ENCODE measurements at places on chromosomes 3 and 15. TPM values are rescaled to one million over a fixed set of nuclear protein-coding genes. Genes with fewer than 3 reads are reported as not detected.

DNA sequence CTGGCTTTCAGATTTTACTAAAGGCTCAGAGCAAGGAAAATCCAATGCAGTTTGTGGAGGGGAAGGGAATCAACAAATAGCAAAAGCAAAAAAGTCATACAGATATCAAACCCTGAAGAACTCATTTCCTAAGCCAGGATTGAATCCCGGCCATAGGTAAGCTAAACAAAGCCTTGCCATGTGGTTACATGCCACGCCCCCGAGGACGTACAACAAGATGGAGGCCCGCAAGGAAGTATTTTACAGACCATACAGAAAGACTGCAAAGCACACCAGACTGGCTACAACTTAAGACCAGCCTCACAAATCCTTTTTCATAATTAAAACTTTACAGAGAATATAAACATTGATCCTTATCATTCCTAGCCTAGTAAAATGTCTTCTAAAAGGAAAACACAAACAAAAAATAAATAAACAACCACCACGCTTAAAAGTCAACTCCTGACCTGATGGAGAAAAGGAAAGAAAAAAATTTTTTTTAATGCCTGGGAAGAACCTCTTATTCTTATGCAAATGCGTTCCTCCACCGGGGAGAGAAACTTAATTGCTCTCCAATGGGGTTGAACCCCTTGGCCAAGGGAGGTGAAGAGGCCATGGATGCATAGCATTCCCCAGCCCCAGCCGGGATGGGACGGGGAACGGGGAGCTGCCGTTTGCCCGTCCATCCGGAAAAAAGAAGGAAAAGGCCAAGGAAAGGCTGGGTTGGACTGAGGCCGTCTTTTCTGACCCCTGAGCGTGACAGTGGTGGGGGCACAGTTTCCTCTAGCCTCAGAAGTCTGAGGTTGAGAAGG, 39.3 kb downstream of the IL1RAP start:
- peaks cover 5% of the 10 kb centered on the region for H3K4me1 ChIP-seq
- no peak overlapping the region for H3K4me3 ChIP-seq
- H3K36me3 ChIP-seq: peaks cover 17% of the 10 kb centered on the region
- DNase-seq: no peak
- H3K27ac ChIP-seq: no peak overlapping the region

GRCh38 chr3:107644631-107645030, 121.9 kb downstream of the BBX start:
- H3K27ac ChIP-seq: no peak overlapping the region
- H3K4me1 ChIP-seq: peaks cover 23% of the 10 kb centered on the region
- no peak for DNase-seq
- H3K36me3 ChIP-seq: peaks cover 9% of the 10 kb centered on the region

DNA sequence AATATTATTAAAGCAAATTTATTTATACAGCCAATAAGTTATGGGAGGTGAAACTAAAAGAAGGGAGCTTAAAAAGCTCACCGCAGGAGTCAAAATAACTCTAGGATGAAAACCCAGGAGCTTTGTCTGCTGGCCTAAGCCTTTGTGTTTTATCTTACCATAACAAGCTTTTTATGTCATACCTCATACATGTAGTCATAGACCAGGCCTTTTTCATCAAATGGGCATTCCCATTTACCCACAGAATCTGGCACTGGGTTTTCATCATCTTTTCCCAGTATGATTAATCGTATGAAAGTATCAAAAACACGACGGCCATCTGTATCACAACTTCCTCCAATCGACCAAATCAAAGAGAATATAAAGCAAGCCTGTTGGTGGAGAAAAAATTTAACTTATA, 122.8 kb downstream of the DNAH12 start:
- H3K27ac ChIP-seq: no peak overlapping the region
- no peaks in the 10 kb centered on the region for H3K4me1 ChIP-seq
- H3K36me3 ChIP-seq: no peaks in the 10 kb centered on the region
- peaks cover 11% of the 10 kb centered on the region for H3K27me3 ChIP-seq
- no peak overlapping the region for H3K4me3 ChIP-seq

GRCh38 chr3:130975251-130975650, 51.4 kb downstream of the ASTE1 start:
- no peaks in the 10 kb centered on the region for H3K4me1 ChIP-seq
- peaks cover 17% of the 10 kb centered on the region for H3K36me3 ChIP-seq
- H3K27me3 ChIP-seq: no peaks in the 10 kb centered on the region
- DNase-seq: peak; percentile 37
- no peak overlapping the region for H3K4me3 ChIP-seq
- no peak overlapping the region for H3K27ac ChIP-seq

GRCh38 chr3:76942101-76942500, 97.8 kb upstream of the ROBO2 start:
- no peaks in the 10 kb centered on the region for H3K4me1 ChIP-seq
- H3K36me3 ChIP-seq: no peaks in the 10 kb centered on the region
- H3K27me3 ChIP-seq: peaks cover 21% of the 10 kb centered on the region
- no peak overlapping the region for H3K27ac ChIP-seq

DNA sequence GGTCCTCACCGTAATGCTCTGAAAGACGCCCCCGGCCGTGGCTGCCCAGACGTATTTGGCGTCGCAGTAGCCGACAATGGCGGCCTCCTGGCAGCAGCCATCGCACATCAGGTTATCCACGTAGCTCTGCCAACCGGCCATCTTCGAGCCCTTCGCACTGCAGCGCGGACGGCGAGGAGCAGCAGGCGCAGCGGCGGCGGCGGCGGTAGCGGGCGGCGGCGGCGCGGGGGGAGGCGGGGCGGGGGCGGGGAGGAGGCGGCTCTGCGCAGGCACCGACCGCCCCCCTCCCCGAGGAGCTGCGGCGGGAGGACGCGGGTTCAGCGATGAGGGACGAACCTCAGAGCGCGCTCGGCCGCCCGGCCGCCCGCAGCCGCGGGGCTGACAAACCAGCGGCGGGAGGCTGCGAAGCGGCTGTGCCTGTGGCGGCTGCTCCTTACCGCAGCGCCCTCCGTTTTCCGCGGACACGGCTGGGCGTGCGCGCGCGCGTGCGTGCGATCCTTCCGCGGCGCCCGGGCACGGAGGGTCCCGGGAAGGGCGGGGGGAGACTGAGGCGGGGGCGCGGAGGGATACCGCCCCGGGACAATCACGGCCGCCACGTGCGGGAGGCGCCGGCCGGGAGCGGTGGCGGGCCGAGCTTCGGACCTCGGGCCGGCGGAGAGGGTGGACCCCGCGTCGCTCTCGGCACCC, at the start of gene PFN2:
Gene PFN2 (minus strand): TSS at position 180 of the 687 bp plus-strand sequence. CDS start 39 bp downstream, at position 141.
- peak within 1 kb of the TSS; percentile 84 for H3K27ac ChIP-seq
- peak; percentile 67 for DNase-seq
- H3K4me3 ChIP-seq: peak within 1 kb of the TSS; percentile 80
- H3K4me1 ChIP-seq: peaks cover 23% of the 10 kb centered on the region

DNA sequence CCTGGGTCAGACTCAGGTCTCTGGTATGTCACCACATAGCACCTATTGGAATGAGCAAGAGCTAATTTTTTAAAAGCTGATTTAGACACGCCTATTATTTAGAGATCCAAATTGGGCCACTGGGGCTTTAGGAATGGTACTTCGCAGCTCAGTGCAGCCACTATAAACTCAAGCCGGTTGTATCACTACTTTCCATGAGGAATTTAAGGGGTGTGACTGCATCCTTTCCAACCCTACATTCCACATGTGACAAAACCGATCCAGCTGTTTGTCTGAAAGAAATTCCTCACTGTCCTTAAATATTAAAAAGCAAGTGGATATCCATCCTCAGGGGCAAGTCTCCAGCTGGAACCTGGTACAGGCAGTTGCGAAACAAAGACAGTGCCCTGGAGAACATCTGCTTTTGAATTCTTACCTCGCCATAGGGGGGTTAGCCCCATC, 12.8 kb downstream of the VGLL3 start:
- H3K36me3 ChIP-seq: peaks cover 48% of the 10 kb centered on the region
- H3K4me1 ChIP-seq: peaks cover 15% of the 10 kb centered on the region
- no peaks in the 10 kb centered on the region for H3K27me3 ChIP-seq

- no peaks in the 10 kb centered on the region for H3K36me3 ChIP-seq
- no peaks in the 10 kb centered on the region for H3K27me3 ChIP-seq
- no peak overlapping the region for H3K4me3 ChIP-seq
- H3K4me1 ChIP-seq: no peaks in the 10 kb centered on the region
- no peak overlapping the region for H3K27ac ChIP-seq
Measured at GRCh38 chr3:56422316-56422715, 46.0 kb downstream of the ERC2 start.

GRCh38 chr3:134468519-134468918, 17.3 kb downstream of the ANAPC13 start:
- H3K36me3 ChIP-seq: peaks cover 6% of the 10 kb centered on the region
- H3K4me1 ChIP-seq: peaks cover 7% of the 10 kb centered on the region
- H3K4me3 ChIP-seq: no peak overlapping the region
- no peak overlapping the region for H3K27ac ChIP-seq
- H3K27me3 ChIP-seq: no peaks in the 10 kb centered on the region

DNA sequence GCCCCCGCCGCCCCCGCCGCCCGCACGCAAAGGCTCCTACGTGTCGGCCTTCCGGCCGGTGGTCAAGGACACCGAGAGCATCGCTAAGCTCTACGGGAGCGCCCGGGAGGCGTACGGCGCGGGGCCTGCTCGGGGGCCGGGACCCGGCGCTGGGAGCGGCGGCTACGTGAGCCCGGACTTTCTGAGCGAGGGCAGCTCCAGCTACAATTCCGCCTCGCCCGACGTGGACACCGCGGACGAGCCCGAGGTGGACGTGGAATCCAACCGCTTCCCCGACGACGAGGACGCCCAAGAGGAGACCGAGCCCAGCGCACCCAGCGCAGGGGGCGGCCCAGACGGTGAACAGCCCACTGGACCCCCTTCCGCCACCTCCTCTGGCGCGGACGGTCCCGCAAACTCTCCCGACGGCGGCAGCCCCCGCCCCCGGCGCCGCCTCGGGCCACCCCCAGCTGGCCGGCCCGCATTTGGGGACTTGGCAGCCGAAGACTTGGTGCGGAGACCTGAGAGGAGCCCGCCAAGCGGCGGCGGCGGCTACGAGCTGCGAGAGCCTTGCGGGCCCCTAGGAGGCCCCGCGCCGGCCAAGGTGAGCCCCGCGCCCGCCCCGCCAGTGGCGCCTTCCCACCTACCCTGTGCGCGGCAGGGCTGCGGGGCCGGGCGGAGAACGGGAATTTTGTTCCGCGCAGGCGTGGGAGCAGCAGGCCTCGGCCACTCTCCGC, 2.4 kb downstream of the SKOR1 start:
- peaks cover 6% of the 10 kb centered on the region for H3K4me1 ChIP-seq
- H3K4me3 ChIP-seq: no peak overlapping the region
- no peak overlapping the region for H3K27ac ChIP-seq
- DNase-seq: no peak

DNA sequence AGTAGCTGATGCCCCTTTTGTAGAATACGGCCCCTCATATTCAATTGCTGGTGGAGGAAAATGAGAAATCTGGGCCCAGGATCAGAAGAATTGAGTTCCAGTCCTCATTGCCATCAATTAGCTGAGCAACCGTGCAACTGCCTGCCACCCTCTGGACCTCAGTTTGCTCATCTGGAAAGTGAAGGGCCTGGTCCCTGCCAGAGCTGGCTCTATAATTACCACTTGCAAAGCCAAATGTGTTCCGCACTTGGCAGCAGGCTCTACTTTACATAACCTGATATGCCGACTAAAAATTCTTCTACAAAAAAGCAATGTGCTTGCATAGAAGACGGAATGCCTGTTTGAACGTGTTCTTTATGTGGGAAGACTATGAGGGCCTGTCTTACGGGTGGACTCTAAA, 8.6 kb upstream of the ITGB5 start:
- no peaks in the 10 kb centered on the region for H3K4me1 ChIP-seq
- no peak overlapping the region for H3K27ac ChIP-seq
- H3K36me3 ChIP-seq: no peaks in the 10 kb centered on the region
- H3K4me3 ChIP-seq: no peak overlapping the region
- no peaks in the 10 kb centered on the region for H3K27me3 ChIP-seq
- DNase-seq: no peak

DNA sequence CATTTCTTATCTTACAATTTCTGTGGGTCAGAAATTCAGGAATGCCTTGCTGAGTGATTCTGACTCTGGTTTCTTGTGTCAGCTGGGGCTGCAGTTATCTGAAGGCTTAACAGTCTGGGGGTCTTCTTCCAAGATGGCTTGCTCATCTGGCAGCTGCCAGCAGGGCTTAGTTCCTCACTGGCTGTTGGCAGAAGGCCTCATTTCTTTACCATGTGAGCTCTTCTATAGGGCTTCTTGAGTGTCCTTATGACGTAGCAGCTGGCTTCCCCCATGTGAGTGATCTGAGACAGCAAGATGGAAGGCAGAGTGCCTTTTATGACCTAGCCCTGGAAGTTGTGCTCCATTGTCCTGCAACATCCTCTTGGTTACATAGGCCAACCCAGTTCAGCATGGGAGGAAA, 82.0 kb upstream of the PDZRN3 start:
- DNase-seq: no peak
- no peaks in the 10 kb centered on the region for H3K27me3 ChIP-seq
- no peaks in the 10 kb centered on the region for H3K36me3 ChIP-seq
- no peak overlapping the region for H3K27ac ChIP-seq

DNA sequence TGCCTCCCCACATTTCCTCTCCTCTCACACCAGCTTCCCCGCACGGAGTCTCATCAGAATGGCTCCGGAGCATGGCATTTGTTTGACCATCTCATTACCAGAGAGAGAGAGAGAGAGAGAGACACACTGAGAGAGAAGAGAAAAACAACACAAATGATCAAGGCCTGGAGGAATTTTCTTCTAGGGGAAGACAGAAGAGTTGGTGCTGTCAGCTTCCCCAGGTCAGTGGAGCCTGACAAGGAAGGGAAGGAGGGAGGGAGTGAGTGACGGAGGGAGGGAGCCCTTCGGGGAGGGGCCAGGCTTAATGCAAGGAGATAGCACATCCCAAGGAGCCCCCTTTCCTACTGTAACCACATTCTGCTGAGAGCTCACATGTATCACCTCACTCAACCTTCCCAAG, 9.1 kb downstream of the ST8SIA2 start:
- DNase-seq: no peak
- H3K27ac ChIP-seq: no peak overlapping the region
- H3K4me1 ChIP-seq: no peaks in the 10 kb centered on the region
- no peak overlapping the region for H3K4me3 ChIP-seq
- H3K36me3 ChIP-seq: no peaks in the 10 kb centered on the region

DNA sequence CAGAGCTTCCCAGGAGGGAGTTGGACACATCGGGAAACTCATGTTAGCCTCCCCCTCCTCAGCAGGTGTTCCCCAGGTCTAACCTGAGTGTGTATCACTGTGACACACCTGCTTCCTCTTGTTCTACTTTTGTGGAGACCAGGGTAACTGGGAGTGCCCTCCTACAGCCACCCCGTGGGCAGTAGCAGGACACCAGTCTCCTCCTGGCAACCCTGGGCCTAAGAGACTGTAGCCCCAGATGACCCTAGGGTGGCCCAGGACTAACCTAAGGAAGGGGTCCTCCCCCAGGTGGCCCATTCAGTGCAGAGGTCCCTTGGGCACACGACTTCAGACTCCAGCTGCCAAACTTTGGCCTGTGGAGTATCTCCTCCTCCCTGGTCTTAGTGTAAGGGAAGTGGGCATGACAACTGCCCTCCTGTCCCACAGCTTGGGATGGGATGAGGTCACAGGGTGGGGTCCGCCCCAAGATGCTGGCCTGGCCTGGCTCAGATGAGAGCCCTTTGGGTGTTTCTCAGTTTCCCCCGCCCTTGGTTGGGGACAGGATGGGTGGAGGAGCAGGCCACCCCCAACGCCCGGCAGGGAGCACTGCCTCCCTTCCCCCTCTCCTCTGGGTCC, 4.8 kb downstream of the CSK start:
- no peaks in the 10 kb centered on the region for H3K36me3 ChIP-seq
- no peaks in the 10 kb centered on the region for H3K27me3 ChIP-seq
- DNase-seq: no peak
- no peak overlapping the region for H3K27ac ChIP-seq
- H3K4me3 ChIP-seq: no peak overlapping the region

The ETV5 gene
- 93.0 TPM for total RNA-seq

The RGMA gene
- total RNA-seq: 0.51 TPM

The STX19 gene
- not detected for total RNA-seq

The DLL4 gene
- total RNA-seq: 0.10 TPM

The SPSB4 gene
- total RNA-seq: not detected

The ZIC4 gene
- not detected for total RNA-seq

The SLC24A5 gene
- not detected for total RNA-seq

The SLC26A6 gene
- total RNA-seq: 63.3 TPM

The SLC51A gene
- not detected for total RNA-seq

The FEZF2 gene
- not detected for total RNA-seq

The ARHGAP11A gene
- 38.6 TPM for total RNA-seq

Measured in MCF 10A (cell line).